CD4-positive, CD25-positive, alpha-beta regulatory T cell (primary cell): ENCODE measurements at places on chromosomes 4 and X. TPM values are rescaled to one million over a fixed set of nuclear protein-coding genes. Genes with fewer than 3 reads are reported as not detected.

The XAGE2 gene
- not detected for polyA plus RNA-seq

The CENPVL2 gene
- not detected for polyA plus RNA-seq

The TCEAL7 gene
- polyA plus RNA-seq = not detected

The SPANXD gene
- polyA plus RNA-seq = not detected

The NXT2 gene
- 18.0 TPM for polyA plus RNA-seq

The DRD5 gene
- polyA plus RNA-seq = not detected

The VCX2 gene
- not detected for polyA plus RNA-seq

The NOX1 gene
- polyA plus RNA-seq = not detected

The GPR82 gene
- 0.83 TPM for polyA plus RNA-seq

The MAGIX gene
- polyA plus RNA-seq = 0.70 TPM

The MAGED2 gene
- 97.5 TPM for polyA plus RNA-seq

The TCEAL4 gene
- polyA plus RNA-seq = 32.1 TPM

The MAD2L1 gene
- polyA plus RNA-seq = 15.1 TPM

The HAND2 gene
- not detected for polyA plus RNA-seq

The RRH gene
- not detected for polyA plus RNA-seq

The UGT2B10 gene
- polyA plus RNA-seq = not detected

The COL25A1 gene
- 0.19 TPM for polyA plus RNA-seq

The SCML1 gene
- polyA plus RNA-seq = 3.6 TPM

The PTTG2 gene
- polyA plus RNA-seq = not detected

The SLC2A9 gene
- 0.41 TPM for polyA plus RNA-seq

The TRO gene
- polyA plus RNA-seq = 0.44 TPM
